ENCODE measurements at places on chromosomes 11 and 22.

DNA sequence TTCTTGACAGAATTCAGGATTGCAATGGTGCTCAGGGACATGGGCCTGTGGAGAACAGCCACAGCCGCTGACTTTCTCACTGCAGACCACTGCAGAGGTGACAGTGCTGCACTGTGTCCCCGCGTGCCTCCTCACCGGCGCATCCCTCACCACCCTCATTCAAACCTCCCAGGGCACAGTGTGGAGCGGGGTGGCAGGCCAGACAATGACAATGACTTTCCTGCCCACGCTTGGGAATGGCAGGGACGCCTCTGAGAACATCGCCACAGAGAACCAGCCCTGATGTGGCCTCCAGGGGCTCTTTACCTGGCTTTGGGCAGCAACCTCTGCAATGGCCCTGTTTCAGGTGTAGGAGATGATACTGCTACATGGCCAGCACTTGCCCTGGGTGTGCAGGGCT lies 65.7 kb downstream of the NCAPD3 start:
- no peak for DNase-seq

- no peak for DNase-seq
These were observed 12.8 kb downstream of the ALG12 start for GRCh38 chr22:49905465-49905864.

DNA sequence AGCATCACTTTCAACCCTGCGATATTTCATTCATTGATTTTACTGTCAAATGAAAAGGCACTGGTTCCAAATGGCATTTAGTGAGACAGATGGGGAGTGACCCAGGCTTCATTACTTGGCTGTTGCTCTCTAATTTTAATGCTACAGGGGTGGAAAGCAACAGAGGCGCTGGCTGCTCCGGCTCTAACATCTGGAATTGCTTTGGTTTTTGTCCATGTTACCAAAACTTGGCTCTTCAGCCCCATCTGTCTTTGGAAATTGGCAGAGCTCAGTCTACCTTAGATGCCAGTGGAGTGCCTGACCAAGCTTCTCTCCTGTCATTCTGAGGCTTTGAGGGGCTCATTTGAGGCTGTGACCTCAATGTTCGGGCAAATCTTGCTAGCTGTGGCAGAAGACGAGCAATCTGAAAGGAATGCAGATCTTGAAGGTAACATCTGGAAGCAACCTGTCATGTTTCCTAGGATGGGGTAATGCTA lies 409.5 kb upstream of the SYN3 start:
- no peak for DNase-seq

- DNase-seq: no peak
These were observed 19.5 kb downstream of the MYBPC3 start for GRCh38 chr11:47332791-47333525.

DNA sequence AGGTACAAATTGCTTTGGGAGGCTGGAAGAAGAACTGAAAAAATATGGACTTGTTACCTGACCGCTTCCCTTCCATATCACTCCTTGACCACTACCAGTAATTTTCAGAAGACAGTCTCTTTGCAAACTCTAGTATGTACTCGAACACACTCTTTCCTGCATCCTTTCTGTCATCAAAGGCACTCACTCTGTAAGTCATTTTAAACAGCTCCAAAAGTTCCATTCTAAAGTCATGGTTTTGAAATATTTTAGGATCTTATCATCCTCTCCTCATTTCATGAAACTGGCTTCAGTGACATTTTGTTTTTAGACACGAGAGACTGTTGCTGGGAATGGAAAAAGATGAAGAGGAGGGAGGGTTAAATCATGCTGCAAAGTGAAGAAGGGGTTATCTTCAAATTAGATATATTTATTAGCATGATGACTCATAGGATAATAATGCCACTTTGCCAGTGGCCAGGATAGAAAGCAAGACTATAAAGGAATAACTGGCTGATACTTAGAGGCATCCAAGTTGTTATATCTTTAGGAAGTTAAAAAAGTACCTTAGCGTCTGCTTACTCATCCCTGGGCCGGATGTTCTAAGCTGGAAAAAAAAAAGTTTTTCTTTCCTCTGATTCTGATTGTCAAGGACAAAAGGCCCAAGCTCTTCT lies 549.3 kb downstream of the METTL15 start:
- DNase-seq: no peak

- DNase-seq: no peak
These were observed 79.7 kb downstream of the C22orf31 start for GRCh38 chr22:28981818-28982499.

DNA sequence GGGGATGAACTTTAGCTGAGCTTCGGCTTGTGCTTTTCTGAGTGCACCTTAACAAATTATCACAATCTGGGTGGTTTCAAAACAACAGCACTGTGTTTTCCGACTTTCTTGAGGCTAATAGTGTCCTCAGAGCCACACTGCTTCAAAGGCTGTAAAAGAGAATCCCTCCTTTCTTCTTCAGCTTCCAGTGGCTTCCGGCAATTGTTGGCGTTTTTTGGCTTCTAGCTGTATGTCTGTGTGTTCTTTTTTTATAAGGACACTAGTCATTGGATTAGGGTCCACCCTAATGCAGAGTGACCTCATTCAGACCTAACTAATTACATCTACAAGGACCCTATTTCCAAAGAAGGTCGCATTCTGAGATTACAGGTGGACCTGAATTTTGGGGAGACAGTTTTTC lies 30.6 kb downstream of the KIAA1671 start:
- no peak for DNase-seq

- DNase-seq: peak; percentile 14
These were observed 22.2 kb downstream of the CASP5 start for GRCh38 chr11:105000797-105001196.

GRCh38 chr11:120378474-120378873 lies 42.3 kb downstream of the ARHGEF12 start:
- DNase-seq: no peak

- DNase-seq: no peak
These were observed 87.9 kb downstream of the NCAM1 start for GRCh38 chr11:113048820-113049768.

GRCh38 chr11:73398132-73398526 lies 21.9 kb downstream of the RELT start:
- DNase-seq: no peak

DNA sequence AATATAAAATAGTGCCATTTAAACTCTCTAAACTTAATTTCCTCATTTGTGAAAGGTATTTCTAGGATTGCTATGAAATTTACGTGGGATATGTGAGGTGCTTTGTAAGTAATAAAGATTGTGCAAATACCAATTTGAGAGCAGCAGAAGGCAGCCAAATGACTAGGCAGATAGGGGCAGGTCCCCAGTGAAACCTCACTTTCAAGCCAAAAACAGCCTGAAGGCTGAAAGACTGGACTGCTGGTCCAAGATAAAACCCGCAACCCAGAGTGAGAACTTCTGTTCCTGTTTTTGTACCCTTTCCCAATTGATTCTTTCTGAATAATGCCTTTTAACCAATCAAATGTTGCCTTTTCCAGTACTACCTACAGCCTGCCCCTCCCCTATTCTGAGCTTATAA lies 7.2 kb downstream of the DTX4 start:
- no peak for DNase-seq

GRCh38 chr22:19114984-19115552 lies 7.1 kb downstream of the DGCR2 start:
- no peak for DNase-seq

DNA sequence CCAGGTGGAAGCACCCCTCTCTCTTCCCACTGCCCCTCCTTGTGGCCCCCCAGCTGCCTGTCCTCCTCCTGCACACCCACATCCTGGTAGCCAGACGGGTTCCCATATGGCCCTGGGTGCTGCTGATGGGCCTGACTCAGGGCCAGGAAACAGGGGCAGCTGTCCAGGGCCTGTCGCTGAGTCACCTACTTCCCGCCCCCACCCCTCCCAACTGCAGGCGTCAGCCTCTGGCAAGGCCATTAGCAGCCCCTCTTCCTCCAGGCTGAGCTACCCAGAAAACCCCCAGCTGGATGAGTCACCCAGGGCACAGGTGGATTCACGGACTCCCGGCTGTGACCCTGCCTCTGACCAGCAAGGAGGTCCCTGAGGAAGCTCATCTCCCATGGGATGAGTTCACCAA lies 6.9 kb upstream of the GAL start:
- DNase-seq: no peak

GRCh38 chr11:4022669-4023068 lies 71.9 kb upstream of the RRM1 start:
- DNase-seq: no peak

DNA sequence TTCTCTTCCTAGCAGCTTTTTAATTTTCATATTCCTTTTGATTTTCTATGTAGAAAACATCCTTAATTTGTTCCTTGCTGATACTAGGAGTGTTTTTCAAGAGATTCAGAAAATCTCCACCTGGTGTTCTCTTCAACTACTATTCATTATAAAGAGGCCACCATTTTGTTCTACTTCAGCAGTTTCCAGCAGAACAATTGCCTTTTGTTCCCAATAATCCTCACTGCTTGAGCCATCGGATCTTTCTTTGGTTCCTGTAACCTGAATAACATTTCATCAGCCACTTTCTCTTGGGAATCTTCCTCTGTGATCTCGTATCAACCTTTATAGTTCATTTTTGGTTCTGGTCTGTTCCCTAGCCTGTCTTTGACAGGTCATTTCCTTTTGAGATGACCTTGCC lies 1.8 kb upstream of the OR10A5 start:
- DNase-seq: no peak

DNA sequence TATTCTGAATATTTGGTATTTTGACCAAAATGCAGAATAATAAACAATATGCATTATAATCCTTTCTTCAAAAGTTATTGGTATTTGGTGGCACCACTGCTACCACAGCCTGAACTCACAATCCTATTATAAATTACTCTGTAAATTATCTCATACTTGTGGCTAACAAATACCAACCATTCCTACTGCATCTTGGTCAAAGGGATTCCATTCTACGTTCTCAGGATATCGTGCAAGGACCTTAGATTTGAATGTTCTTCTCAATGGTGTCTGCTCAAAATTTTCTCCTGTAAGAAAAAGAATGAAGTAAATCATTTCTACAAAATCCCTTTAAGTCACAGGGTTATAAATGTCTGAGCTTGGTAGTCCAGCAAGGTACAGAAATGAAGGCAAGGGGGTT lies 58.7 kb downstream of the DENND5A start:
- DNase-seq: no peak

GRCh38 chr22:22884888-22885840 lies 2.5 kb upstream of the IGLL5 start:
- no peak for DNase-seq

DNA sequence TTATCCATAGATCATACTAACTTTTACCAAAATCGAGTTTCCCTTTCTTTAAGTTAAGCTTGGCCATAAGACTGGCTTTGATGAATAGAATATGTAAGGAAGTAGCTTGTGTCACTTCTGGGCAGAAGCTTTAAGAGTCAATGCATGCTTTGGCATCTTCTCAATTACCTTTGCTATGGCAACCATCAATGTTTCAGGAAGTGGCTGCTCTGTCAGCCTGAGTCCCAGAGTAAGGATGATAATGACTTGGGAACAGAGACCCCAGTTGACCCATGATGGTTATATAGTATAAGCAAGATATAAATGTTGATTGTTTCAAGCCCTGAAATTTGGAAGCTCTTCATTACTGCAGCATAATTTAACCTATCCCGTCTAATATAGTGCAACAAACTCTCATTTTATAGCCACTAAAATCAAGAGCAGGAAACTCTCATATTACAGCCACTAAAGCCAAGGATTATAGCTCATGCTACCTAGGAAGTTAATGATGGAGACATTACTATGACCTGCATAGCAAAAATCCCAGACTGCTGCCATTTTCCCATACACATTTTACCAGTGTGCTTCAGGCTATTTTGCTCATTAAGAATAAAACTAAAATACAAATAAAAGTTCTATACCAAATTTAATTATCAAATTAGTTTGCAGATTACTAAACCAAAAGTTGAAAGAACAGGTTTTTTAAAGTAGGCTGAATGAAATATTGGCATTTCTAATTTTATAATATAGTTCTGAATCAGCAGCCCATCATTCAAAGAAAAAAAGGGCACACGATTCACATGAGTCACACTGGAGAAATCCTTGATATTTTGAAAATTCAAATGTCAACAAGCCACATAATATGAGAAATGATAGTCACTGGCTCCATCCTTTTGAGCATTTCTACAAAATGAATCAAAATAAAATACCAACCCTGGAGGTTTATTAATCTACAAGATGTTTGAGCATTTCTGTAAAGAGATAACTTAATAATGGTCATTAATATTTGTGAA lies 23.8 kb downstream of the FSHB start:
- DNase-seq: no peak

DNA sequence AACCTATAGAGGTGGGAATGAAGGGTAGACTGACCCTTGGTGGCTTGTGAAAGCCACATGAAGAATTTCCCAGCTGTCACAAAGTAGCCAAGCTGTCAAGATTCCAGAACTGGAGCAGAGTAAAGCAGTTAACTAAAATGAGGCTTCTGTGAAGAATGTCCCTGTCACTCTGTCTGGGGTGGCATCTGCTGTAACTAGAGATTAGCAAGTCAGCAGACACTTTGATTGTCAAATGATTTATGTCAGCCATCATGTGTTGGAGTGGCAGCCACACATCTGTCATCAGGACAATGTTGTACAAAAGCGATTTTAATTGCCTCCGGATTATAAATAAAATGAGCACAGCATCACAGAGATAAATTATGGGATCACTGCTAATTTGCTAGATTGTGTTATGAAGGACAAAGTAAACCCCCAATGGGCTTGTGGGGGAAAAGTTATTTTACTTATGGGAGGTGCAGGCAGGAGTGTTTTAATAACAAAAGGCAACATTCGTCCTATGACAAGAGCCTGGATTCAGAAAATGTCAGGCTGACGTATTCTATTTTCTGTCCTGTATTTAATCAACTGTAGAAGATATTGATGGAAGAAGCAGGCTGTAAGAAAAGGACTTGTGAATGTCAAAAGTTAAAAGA lies 270.9 kb downstream of the FAM181B start:
- DNase-seq: no peak

DNA sequence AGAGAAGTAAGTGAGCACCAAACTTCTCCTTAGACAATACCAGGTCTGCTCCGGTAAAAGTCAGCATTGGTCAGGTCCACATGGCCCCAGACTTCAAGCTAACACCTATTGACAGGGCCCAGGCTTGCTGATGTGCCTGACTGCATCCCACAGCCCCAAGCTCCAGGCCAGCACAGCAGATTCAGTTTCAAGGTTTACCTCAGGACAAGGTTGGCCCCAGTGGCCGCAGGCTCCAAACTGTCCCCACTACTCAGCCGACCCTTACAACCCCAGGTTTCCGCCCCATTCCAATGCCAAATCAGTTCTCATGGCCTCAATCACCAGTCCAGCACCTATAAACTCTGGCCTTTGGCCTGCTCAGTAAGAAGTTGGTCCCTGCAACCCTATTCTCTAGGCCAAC lies 39.4 kb downstream of the OR4C6 start:
- DNase-seq: no peak

GRCh38 chr22:37431801-37432707 lies 4.8 kb upstream of the ELFN2 start:
- DNase-seq: no peak

- DNase-seq: no peak
These were observed 5.2 kb downstream of the APOBEC3B start for GRCh38 chr22:38987171-38987895.

Data from stimulated activated CD8-positive, alpha-beta memory T cell treated with anti-CD3 and anti-CD28 coated beads, Interleukin-7, amount 100 ng/mL, for 1 hour (primary cell).